Activated naive CD8-positive, alpha-beta T cell treated with anti-CD3 and anti-CD28 coated beads for 36 hours (primary cell): ENCODE measurements at places on chromosomes 7 and 10. TPM values are rescaled to one million over a fixed set of nuclear protein-coding genes. Genes with fewer than 3 reads are reported as not detected.

DNA sequence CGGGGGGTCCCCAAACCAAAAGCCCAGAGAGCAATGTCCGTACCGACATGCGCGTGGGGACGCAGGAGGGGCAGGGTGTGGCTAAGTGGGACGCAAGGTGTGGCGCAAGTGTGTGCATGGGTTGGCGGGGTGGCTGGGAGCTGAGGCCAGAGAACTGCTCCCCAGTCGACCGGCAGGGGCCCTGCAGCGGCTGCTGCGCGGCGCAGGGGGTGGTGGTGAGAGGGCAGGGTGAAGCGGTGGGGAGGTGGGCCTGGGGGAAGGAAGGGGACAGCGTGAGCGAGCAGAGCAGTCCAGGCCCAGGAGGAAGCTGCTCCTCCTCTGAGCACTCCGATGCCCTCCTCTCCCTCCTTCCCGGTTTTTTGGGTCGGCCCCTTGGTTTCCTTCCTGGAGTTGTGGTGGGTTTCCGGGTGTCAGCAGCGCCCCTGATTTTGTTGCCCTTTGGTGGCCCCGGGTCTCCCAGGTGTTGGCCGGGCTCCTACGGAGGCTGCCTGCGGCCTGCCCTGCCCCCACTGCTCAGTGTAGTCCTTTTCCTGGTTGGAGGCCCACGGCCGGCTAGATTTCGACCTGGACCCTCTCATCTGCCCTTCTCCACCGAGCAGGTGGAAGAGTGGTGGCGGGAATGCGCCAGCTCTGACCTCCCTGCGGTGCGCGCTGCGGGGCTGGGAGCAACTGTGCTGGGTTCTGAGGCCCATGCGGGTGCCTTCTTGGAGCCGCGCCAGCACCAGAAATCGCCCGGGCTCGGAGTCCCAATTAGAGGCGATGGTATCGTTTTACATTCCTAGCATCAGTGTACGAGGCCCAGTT lies 40.5 kb upstream of the COMTD1 start:
- no peak for DNase-seq

- DNase-seq = peak; percentile 86
These were observed at the start of gene ZEB1 for GRCh38 chr10:31318854-31319601. ZEB1 (plus strand) TSS chr10:31319216; CDS start chr10:31319235, 19 bp downstream.

GRCh38 chr10:79320820-79321493 lies 26.3 kb upstream of the PPIF start:
- DNase-seq = no peak

GRCh38 chr10:89789188-89789877 lies 87.9 kb downstream of the KIF20B start:
- DNase-seq = no peak

- DNase-seq = no peak
These were observed 43.9 kb downstream of the SH3PXD2A start for GRCh38 chr10:103811463-103811862.

DNA sequence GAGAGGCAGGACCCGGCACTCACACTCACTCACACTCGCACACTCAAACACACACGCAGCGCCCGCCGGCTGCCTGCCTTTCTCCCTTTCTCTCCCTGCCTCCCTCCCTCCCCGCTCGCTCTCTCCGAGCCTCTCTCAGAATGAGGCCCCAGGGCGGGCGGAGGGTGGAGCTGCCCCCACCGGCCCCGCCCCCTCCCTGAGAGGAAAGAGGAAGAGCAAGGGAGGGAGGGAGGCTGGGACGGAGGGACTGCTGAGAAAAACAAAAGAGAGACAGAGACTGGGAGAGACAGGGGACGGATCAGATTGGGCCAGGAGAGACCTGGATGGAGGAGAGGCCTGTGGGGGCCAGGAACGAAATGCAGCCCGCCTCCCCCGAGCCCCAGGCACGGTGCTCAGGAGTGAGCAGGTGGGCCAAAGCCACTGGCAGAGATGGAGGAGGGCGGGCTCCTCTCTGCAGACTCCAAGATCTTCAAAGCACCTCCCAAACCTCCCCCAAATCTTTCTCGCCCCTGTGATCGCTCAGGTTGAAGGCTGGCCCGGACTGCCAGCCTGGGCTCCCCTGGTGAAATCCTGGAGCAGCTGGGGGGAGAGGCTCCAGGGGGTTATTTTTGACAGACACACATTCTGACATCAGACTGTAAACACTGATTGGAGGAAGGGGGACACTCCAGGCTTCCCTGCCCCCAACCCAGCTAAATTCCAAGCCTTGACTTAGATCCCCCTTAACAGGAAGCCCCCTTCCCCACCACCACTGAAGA lies 5.1 kb downstream of the LDB1 start:
- peak; percentile 86 for DNase-seq

GRCh38 chr10:70564901-70565351 lies 37.6 kb downstream of the PRF1 start:
- no peak for DNase-seq

DNA sequence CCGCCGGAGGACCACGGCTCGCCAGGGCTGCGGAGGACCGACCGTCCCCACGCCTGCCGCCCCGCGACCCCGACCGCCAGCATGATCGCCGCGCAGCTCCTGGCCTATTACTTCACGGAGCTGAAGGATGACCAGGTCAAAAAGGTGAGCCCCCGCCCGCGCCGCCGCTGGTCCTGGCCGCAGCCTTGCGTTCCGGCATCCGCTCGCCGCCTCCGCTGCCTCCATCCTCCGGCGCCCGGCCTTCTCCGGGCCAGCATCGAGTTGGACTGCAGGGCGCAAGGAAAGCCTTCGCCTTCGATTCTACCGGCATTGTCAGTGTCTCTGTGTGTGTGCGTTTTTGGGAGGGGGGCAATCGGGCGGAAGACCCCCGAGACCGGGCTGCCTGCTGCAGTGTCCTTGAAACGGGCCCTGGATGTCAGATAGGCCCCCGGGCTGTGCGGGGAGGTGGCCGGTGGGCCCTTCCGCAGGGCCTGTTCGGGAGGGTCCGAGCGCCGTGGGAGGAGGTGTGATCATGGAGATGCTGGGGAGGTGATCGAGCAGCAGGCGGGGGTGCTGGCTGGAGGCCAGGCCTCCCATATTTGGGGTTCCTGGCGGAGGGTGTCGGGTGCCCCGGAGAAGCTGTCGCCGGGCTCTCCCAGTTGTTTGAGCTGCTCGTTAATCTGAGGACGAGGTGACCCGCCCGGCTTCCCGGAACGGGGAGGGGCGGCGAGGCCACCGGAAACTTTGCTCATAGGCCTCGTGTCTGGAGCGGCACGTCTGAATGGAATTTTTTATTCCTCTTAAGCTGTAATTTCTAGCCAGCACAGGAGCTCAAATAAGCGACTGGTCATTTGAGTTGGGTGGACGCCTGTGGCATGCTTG lies 40.8 kb downstream of the HK1 start:
- peak; percentile 85 for DNase-seq

DNA sequence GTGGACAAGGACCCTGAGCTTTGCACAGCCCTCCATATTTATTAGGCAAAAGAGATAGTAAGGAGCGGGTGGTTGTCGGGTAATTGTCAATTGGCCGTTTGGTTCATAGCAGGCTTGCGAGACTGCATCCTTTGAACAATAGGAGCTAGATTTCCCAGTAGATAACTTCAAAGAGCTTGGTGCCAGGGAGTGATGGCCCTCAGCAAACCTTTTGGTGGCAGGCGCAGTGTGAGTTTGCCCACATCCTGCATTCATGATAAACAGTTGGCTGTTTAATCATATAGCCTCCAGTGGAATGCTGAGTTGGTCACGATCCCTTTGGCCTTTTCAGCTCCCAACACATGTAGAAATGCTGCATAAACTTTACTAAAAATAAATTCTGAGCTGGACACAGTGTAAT lies 156.9 kb downstream of the AKR1D1 start:
- no peak for DNase-seq

DNA sequence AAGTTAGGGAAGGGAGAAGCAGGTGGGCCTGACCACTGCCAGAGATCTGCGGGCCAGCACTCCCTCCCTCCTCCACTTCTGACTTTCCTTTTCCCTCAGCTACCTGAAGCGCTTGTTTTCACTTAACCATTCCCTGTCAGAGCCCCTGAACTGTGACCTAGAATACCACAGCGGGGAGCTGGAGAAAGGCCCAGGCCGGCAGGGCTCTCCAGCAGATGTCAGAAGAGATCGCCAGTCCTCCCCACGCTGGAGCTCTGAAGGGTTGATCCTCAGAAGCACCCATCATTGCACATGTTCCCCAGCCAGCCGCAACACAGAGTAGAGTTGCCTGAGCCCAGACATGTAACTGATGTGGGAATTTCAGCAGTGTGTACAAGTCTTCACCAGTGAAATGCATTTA lies 44.4 kb upstream of the GAD2 start:
- DNase-seq = no peak

DNA sequence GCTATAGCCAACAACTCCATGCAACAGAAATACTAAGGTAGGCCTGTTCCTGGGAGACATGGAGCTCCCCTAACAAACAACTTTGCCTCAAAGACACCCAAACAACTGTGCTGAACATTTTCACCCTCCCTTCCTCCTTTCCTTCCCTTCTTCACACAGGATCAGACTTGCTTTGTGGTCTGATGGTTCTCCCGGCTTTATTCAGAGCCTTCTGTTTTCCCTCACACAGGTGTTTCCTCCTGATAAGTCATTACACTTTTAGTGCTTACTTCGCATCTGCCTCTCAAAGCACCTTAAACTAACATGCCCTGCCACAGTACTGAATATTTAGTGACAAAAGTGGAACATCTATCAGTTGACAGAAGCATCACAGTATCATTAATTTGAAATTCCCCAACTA lies 56.3 kb upstream of the YAE1 start:
- no peak for DNase-seq

DNA sequence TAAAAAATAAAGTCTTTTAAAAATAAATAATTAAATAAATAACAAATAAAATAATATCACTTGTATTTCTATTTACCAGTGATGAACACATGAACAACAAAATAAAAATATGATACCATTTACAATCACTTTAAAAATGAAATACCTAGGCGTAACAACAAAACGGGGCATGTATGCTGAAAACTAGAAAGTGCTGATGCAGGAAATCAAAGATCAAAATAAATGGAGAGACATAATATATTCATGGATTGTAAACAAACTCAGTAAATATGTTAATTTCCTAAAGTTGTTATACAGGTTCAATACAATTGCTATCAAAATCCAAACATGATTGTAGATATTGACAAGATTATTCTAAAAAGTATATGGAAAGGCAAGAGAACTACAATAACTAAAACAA lies 19.2 kb upstream of the SFTPA2 start:
- no peak for DNase-seq

GRCh38 chr7:95391761-95392160 lies 4.4 kb downstream of the PON3 start:
- no peak for DNase-seq

DNA sequence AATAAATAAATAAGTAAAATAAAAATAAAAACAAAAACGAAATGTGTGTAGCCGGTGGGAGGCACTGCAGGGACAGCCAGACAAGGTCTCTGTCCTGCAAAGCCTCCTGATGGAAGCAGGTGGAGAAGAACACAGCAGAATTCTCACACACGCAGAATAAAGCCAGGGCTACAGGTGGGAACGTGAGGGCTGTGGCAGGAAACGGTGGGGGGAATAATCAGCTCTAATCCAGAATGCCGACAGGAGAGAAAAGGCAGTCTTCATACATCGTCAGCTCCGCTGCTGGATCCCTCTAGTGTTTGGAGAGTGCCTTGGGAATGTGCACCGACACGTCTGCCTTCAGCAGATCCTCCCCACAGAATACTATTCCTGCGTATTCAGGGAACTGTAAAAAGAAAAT lies 6.8 kb upstream of the SNX8 start:
- DNase-seq = no peak

DNA sequence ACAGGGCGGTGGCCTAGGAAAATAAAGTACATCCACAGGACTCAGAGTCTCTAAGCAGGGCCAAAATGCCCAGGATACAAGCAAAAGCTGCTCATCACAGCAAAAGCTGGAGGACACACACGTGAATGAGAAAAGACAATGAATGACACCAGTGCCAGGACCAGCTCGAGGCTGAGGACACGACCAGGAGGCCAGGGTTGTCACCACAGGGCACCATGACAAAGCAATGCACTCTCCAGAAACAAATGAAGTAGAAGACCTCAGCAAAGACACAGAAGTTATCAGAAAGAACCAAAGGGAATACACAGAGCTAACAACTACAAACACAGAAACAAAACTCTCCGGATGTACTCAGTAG lies 92.1 kb downstream of the FOXL3 start:
- no peak for DNase-seq

DNA sequence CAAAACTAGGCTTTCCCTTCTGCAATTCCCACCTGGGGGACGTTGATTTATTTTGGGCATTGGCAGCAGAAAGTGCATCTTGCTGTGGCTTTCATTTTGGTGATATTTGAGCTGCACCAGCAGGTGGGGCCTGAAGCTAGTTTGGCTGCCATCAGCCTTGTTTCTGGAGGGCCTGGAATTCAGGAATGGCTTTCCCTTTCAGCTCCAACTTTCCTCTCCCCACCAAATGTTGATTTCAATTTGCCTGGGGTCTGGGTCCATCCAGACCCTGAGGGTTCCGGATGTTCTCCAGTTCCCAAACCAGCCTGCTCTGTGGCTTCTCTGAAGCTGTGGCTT lies 640.4 kb downstream of the TYW1 start:
- no peak for DNase-seq

DNA sequence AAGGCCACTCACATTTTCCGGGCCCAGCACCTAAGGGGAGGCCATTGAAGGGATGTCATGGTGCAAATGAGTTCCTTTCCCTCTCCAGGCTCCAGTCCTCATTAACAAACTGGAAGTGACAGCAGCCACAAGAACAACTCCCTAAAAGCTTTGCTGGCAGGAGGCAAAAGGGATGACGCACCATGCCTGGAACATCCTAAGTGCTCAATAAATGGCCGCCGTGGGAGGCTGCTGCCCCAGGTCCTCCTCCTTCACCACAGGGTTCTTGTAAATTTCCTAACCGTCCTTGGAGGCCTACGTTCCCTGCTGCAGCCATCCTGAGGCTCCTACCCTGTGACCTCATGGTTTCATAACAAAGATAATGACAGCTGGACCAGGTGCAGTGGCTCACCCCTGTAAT lies 41.3 kb upstream of the CAMK1D start:
- no peak for DNase-seq

AP1S1 gene
- 30.1 TPM for total RNA-seq

ZNF853 gene
- 2.2 TPM for total RNA-seq

LRRC4 gene
- total RNA-seq = not detected

BAIAP2L1 gene
- total RNA-seq = 2.3 TPM

FGL2 gene
- total RNA-seq = 1.4 TPM

LIPK gene
- not detected for total RNA-seq

CTAGE6 gene
- total RNA-seq = not detected

STAMBPL1 gene
- total RNA-seq = 28.4 TPM

NAT16 gene
- total RNA-seq = not detected

CALY gene
- total RNA-seq = not detected

TBX20 gene
- total RNA-seq = not detected
